ENCODE measurements at places on chromosomes 3 and 15.

DNA sequence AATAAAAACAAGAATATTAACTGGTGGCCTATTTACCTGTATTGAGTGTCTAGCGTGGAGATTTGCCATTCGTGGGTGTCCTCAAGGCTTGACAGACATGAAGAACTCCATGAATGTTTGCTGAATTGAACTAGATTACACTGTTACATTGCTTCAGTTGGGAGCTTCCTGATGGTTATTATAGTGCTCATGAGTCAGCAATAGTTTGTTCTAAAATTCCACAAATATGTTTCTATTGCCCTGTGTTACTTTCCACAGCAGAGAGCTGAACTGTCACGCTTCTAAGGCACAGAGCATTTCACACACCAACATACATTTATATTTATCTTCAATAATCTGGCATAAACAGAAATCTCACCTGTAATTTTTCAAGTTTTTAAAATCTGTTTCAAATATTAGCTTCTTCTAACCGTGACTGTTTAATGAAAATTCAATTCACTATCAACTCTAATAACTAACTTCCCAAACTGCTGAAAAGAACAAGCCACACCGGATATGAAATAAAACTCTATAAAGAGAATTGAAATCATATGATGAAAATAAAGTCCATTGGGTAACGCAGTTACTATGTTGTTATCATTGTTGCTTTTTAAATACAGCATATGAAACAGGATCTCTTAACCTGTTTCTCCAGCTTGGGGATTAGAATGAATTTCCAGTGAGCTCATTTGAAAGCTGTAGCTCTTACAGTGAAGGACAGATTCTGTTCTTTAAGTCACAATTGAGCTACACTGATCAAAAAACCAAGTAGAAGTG lies 61.2 kb upstream of the MCF2L2 start:
- DNase-seq: no peak

DNA sequence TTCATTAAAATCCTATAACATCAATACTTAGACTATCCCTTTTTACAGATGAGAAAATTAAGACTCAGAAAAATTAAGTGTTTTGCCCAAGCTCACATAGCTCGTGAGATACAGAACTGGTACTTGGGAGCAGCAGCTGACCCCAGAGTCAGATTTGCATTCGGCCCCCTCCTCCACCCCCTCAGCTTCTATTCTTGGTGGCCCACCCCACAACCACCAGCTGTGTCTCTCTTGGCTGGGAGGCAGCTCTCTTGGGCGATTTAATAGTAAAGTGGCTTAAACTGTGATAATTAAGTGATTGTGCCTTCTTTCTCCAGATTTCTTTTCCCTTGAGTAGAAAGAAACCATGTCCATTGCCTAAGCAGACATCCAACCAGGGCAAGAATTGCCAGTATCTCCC lies 203.6 kb upstream of the PDZRN3 start:
- DNase-seq: no peak

DNA sequence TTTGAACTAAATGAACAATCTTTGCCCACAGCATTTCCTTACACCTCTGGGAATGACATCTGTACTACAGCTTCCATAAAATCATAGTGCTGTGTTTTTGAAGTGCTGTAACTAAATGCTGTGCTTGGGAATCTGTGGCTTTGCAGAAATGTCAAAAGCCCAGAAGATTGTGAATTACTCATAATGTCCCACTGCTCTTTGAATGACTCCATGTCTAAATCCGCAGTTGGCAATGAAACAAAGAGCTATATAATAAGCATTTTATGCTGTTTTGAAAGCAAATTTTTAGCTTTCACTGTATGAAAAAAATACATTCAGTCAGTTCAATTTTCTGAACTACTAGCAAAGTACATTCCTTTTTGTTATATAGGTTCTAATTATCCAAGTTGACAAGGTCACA lies 88.6 kb upstream of the ADAMTS17 start:
- no peak for DNase-seq

- DNase-seq: no peak
Measured at GRCh38 chr15:77803487-77803886, 170.8 kb upstream of the LINGO1 start.

- no peak for DNase-seq
Measured at GRCh38 chr3:21435871-21436270, 315.1 kb downstream of the ZNF385D start.
